ENCODE measurements at places on chromosomes 16 and 17.

DNA sequence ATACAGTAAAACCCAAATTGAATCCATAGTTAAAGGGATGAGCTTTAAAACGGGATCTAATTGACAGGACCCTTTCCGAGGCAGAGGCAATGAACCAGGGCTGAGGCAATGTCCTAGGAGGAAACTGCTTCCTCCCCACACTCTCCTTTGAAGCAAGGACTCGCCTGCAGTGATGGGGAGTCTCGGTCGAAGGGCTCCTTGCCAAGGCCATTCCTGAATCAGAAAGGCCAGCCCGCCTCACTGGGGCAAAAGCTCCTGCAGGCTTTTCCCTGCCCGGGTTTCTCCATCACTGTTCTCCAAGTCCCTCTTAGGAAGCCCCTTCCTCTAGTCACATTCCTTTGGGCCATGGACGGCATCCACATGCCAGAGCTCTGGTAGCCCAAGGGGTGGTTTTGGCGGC lies 132.0 kb downstream of the RBFOX3 start:
- DNase-seq = no peak

DNA sequence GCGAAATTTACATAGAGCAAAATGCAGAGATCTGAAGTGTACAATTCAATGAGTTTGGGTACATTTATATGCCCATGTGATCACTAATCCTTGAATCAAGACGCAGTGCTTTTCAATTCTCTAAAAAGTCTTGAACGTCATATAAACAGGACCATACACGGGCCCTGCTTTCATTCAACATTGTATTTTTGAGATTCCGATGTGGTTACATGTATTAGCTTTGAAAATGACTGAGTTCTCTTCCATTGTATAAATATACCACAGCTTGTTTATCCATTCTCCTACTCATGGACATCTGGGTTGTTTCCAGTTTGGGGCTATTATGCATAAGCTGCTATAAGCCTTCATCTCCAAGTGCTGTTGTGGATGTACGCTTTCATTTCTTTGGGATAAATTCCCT lies 45.5 kb downstream of the ZCCHC14 start:
- no peak for DNase-seq

DNA sequence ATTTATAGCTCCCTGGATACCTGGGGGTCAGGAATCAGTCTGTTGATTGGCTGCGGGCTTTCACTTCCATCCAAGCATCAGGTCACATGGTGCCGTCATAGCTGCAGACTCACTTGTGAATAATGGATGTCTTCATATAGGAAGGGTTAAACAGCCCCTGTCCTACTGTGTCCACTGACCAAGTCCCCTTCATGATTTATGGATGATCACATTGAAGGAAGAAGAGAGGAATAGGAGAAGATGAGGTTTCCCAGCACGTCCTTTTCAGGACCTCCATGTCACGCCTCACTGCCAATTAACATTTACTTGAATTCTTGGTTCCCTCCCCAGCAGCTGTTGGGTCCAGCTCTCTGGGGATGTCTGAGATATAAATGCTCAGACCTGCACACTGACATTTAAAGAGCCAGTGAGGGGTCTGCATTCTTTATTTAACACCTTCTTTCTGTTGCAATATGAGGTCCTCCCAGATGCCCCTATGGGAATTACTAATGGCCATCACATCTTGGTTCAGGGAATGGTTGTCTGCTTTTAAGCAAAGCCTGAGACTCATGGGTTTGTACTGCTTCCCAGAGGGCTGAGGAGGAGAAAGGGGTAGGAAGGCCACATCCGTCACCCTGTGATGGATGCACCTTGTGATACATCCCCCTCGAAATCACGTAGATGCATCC lies 230.6 kb upstream of the HSBP1 start:
- no peak for DNase-seq

DNA sequence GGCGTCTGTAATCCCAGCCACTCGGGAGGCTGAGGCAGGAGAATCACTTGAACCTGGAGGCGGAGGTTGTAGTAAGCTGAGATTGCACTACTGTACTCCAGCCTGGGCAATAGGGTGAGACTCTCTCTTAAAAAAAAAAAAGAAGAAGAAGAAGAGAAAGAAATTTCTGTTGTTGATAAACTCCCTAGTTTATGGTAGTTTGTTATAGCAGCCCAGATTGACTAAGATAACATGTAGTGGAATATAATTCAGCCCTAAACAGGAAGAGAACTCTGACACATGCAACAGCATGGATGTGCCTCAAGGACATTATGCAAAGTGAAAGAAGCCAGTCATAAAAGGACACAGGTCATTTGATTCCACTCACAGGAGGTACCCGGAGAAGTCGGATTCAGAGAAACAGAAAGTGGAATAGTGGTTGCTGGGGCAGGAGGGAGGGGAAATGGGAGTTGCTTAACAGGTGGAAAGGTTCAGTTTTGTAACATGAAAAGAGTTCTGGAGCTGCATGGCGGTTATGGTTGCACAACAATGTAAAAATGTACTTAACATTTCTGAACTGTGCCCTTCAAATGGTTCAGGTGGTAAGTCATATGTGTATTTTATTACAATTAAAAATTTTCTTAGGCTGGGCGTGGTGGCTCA lies 26.0 kb upstream of the PRM1 start:
- no peak for DNase-seq

- peak; percentile 83 for DNase-seq
Measured at GRCh38 chr16:676913-677312, 1.4 kb downstream of the RHBDL1 start.

GRCh38 chr17:40366861-40367518 lies 2.5 kb upstream of the GJD3 start:
- DNase-seq = no peak

DNA sequence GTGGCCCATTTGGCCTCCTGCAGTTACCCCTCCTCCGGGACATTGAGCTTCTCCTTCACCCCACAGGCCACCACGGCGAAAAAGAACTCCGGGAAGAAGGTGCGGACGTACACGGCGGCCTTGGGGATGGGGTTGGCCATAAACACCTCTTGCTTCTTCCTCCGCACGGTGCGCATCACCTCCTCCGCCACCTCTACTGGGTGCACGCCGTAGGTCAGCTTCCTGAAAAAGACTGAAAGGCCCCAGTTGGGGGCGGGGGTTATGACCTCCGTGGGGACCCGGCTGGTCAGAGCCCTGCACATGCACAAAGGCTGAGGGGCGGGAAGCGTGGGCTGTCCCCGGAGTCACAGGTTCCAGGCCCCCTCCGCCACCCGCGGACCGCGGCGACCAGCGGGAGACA lies 19.9 kb downstream of the DHRS7C start:
- no peak for DNase-seq

- DNase-seq = no peak
Measured at GRCh38 chr16:73189136-73189535, 141.2 kb upstream of the ZFHX3 start.

- DNase-seq = no peak
Measured at GRCh38 chr17:16419074-16419928, 3.9 kb downstream of the TRPV2 start.

- DNase-seq = no peak
Measured at GRCh38 chr17:4276514-4276913, 12.7 kb upstream of the ANKFY1 start.

- no peak for DNase-seq
Measured at GRCh38 chr17:30570596-30571265, 93.5 kb downstream of the GOSR1 start.

DNA sequence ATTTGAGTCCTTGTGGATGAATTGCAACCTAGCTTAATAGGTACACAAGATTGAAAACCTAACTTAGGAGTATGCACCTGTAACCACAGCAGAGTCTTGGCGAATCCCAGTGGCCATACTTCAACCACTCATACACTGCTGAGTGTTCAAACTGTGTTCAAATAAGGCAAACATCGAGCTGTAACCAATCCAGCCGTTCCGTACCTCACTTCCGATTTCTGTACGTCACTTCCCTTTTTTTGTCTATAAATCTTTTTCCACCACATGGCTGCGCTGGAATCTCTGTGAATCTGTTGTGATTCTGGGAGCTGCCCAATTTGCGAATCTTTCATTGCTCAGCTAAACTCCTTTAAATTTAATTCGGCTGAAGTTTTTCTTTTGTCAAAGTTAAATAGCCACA lies 190.6 kb downstream of the MAF start:
- DNase-seq = no peak

DNA sequence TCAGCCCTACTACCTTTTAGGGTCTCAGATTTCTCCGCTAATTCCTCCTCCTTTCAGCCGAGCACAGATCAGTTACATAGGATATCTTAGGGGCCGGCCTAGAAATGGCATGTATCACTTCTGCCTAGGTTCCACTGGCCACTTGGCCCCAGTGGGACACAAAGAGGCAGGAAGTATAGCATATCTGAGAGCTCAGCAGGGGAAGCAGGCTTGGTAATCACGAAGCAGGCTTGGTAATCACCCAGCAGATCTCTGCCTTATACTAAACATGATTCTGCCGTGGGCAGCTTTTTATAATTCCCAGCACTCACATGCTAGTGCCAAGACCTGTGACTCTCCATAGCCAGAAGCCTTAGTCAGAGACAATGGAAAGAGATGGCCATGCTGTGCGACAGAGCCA lies 59.6 kb upstream of the CACNG5 start:
- no peak for DNase-seq

DNA sequence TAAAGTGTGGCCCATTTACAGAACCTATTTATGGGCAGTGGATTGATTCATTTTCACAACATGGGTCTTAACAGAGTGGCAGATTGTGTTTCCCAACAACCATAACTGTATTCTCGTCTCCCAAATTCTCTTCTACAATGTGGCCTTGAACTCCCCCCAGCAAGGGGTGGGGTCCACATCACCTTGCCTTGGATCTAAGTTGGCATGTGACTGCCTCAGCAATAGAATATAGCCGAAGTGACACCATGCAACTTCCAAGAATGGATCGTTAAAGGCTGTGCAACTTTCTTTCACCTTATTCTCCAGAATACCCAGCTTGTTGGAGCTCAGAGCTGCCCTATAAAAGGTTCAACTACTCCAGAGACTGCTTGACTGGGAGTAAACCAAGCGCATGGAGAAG lies 72.0 kb upstream of the CDH5 start:
- no peak for DNase-seq

GRCh38 chr16:524274-525040 lies 3.1 kb upstream of the CAPN15 start:
- DNase-seq = no peak
